Cardiac muscle cell (in vitro differentiated cells and primary cell): ENCODE measurements at places on chromosomes 7 and 10.

- DNase-seq = peak; percentile 80
Measured at GRCh38 chr7:129163875-129164544, 19.5 kb downstream of the TSPAN33 start.

- no peak for DNase-seq
Measured at GRCh38 chr7:48525736-48526732, 354.8 kb downstream of the ABCA13 start.

DNA sequence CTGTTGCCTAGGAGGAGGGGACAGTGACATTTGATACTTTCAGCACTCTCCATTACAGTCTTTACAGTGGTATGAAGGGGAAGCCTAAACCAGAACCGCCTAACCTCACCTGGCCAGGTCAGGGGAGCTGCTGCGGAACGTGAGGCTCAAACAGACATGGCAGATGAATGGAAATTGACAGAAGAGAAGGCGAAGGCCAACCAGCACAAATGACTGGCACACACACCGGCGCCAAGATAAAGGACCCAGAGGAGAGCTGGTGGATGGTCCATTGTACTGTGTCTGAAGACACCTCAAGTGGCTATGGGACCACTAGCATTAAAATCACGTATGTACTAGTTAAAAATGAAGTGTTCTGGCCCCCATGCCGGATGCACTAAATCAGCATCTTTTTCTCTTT, 53.0 kb downstream of the JCAD start:
- no peak for DNase-seq

DNA sequence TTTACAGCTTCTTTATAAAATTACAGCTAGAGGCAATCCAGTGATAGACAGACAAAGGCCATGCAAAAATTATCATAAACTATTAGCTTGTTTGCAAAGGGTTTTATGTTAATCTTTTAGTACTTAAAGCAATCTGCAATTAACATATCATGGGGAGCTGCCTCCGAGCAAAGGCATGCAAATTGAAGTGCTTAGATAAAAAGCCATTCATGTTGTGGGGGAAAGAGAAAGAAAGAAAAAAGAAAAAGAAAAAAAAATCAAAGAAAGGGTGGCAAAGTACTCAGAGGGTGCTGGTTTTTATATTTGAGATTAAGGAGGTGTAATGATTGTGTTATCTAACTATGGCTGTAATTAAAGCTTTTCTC, 799.5 kb downstream of the LRMDA start:
- peak; percentile 15 for DNase-seq

DNA sequence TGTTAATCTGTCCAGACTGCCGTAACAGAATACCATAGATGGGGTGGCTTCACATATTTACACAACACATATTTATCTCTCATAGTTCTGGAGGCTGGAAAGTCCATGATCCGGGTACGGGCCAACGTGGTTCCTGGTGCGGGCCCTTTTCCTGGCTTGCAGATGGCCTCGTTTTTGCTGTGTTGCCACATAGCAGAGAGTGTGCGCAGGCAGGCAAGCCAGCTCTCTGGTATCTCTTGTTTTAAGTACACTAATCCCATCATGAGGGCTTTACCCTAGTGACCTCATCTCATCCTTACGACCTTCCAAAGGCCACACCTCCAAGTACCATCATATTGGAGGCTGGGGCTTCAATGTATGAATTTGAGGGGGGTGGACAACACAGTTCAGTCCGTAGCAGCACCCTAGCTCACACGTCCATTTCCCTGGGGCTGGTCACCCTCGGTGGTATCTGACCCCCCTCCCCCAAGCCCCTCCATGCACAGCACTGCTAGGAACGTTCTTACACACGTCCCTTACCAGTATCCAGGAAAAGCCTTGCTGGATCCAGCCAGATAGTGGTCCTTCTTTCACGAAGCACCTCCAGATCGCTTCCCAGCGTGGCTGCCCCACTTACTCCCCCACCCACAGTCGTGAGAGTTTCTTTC, 21.5 kb downstream of the CUX1 start:
- no peak for DNase-seq

GRCh38 chr7:17646253-17646956, 293.9 kb downstream of the SNX13 start:
- DNase-seq = peak; percentile 75

DNA sequence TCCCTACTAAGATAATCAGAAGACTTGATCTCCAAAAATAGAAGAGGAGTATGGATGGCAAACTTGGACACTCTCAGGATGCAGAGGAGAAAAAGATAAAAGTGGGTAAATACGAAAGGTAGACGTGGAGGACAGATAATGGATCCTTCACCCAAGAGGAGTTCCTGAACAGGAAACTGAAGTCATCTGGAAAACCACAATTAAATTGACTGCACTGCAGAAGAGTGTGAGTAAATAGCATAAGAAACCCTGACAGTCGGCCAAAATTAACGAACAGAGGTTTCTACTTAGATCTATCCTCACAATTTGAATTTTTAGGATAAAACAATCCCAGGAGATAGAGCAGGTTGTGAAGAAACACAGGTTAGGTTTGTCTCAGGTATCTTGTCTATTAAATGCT, 70.5 kb downstream of the SDK1 start:
- DNase-seq = no peak

DNA sequence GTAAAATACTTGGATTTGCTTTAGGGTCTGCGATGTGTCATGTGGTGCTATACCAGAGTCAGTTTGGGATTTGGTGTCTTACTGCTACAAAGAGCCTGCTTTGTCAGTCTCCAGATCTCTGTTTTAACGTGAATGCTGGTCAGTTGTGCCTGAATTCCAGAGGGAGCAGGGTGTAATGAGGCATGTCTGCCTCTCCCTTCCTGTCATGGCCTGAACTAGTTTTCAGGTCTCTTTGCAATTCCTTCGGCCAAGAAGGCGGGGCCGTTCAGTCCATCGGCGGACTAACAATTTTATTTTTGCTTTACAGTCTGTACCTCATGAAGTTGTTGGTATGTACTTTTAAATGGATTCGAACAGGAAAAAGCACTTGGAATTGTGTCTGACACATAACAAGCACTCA, 465.1 kb upstream of the ADARB2 start:
- DNase-seq = no peak

GRCh38 chr7:37342688-37343471, 105.8 kb downstream of the ELMO1 start:
- DNase-seq = no peak

DNA sequence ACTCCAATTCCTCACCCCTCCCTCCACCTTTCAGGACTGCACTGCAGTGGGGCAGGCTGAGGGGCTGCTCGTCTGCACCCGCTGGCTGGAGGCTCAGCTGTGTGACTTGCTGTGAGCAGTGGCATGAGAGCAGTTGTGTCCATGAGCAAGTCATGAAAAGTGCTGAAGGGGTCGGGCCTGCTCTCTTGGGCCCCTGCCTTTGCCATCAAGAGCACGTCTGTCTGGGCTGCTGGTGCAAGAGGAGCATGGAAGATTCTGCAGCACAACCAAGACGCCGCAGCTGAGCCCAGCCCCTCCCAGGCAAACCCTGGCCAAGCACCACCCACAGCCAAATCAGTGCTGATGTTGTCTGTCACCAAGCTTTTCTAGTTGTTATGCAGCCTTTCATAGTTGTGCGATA, 284.3 kb downstream of the TCERG1L start:
- DNase-seq = no peak
